Vagina (tissue), 2 donors: ENCODE measurements at places on chromosomes 4 and X.

GRCh38 chrX:72052415-72053090, 79.2 kb downstream of the RTL5 start:
- no peaks in the 10 kb centered on the region for H3K36me3 ChIP-seq
- no peak overlapping the region for H3K4me3 ChIP-seq
- no peak for DNase-seq
- H3K4me1 ChIP-seq, result no peaks in the 10 kb centered on the region

DNA sequence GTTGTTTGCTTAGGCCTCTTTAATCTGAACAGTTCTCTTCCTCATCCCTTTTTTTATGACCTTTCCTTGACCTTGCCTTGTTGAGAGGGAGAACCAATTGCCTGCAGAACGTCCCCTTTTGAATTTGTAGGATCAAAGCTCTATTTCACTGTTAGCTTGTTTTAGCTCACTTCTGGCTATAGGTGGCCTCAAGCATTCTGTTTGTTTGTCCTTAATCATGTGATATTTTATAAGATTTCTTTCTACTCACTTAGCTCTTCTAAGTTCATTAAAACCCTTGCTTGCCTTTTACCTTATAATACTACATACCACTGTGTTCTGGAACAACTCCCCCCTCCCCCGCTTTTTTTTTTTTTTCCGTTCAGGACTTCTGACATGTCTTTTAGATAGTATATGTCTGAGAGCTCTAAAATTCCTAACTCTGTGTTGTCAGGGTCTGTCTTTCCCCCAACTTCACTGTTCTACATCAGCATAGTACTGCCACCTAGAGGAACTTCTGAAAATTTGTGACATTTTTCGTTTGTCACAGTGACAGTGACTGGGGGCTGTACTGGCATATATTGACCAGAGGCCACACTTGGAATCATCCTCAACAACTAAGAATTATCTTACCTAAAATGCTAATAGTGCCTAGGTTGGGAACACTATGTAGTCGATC, 128.5 kb downstream of the LARP7 start:
- H3K36me3 ChIP-seq, result no peaks in the 10 kb centered on the region
- H3K4me1 ChIP-seq, result no peaks in the 10 kb centered on the region
- no peaks in the 10 kb centered on the region for H3K27me3 ChIP-seq
- no peak for DNase-seq
- H3K4me3 ChIP-seq, result no peak overlapping the region
- H3K27ac ChIP-seq, result no peak overlapping the region

DNA sequence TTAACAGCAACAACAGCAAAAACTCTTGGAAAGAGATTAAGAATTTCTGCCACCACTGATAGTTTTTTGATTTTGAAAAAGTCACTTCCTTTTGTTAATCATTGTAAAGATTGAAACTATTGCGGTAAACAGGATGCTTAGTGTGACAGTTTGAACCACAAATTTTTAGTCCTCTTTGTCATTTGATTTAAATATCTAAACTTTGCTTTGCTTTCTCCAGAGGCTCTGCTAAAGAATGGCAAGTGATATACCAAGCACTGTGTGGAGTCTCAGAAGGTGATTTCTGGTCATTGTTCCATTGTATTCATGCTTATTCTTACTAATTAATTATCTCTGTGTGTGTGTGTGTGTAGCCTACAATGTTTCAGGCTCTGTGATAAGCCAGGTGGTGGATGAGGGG, 155.6 kb downstream of the BMPR1B start:
- DNase-seq, result no peak
- no peak overlapping the region for H3K4me3 ChIP-seq
- H3K27me3 ChIP-seq, result no peaks in the 10 kb centered on the region
- H3K36me3 ChIP-seq, result no peaks in the 10 kb centered on the region
- no peaks in the 10 kb centered on the region for H3K4me1 ChIP-seq
- H3K27ac ChIP-seq, result no peak overlapping the region

DNA sequence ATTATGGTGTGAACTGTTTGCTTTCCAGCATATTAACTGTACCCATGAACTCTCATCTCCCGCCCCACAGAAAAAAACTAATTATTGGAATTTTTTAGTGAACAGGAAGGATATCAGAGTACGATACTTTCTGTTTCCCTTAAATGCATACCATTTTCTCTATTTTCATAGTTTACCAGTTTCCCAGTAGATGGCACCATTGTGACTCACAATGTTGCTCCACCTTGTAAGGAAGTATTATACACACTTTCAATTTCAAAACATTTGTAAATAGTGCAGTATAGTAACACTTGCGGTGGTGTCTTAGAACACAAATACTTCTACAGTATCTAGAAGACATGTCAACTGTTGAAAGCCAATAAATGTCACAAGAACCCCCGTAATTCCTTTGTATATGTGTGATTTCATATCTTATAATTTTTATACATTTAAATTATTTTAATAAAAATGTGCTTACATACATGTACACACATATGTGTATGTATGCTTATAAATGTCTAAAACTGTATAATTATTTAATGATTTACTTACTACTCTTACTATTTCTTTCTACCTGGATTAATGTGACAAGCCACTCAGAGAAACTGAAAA, 167.3 kb downstream of the SLIT2 start:
- H3K4me3 ChIP-seq, result peak overlapping the region; percentile 8
- H3K36me3 ChIP-seq, result no peaks in the 10 kb centered on the region
- H3K27ac ChIP-seq, result no peak overlapping the region
- DNase-seq, result no peak

GRCh38 chr4:55008166-55009056, 117.0 kb downstream of the KDR start:
- H3K4me3 ChIP-seq, result no peak overlapping the region
- DNase-seq, result no peak
- H3K4me1 ChIP-seq, result no peaks in the 10 kb centered on the region
- no peaks in the 10 kb centered on the region for H3K36me3 ChIP-seq
- no peak overlapping the region for H3K27ac ChIP-seq
- H3K27me3 ChIP-seq, result no peaks in the 10 kb centered on the region

DNA sequence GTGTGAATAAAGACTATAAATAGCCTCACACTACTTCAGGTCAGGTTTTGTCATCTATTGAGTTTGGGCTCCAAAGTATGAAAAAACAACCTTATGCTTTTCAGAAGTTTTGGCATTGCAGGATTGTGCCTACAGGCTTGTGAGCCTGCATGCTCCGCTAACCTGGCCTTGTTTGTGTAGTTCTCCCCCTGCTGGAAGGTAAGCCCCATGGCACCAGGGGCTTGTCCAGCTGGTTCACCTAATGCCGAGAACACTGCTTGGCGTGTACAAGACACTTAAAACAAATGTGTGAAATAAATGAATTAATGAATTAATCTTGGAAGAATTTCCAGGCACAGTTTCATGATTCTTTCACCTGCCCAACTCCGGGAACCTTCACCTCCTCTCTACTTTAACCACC, 1.8 kb upstream of the HSD17B10 start:
- H3K36me3 ChIP-seq, result no peaks in the 10 kb centered on the region
- no peaks in the 10 kb centered on the region for H3K27me3 ChIP-seq
- peaks cover 5% of the 10 kb centered on the region for H3K4me1 ChIP-seq
- H3K27ac ChIP-seq, result no peak overlapping the region

DNA sequence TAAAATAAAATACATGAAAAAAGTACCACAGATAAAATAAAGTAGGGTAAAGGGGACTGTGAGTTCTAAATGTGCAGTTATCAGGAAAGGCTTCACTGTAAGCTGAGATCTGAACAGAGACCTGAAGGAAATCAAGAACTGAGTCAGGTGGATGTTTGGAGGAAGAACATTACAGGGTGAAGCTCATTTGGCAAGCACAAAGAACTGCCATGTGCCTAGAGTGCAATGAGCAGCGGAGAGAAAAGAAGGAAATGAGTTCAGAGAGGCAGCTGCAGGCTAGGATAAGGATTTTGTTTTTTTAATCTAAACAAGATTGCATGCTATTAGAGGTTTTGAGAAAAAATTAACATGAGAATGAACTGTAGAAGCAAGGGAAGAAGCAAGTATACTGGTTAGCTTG, 373.1 kb downstream of the STPG2 start:
- no peaks in the 10 kb centered on the region for H3K4me1 ChIP-seq
- no peaks in the 10 kb centered on the region for H3K36me3 ChIP-seq
- no peaks in the 10 kb centered on the region for H3K27me3 ChIP-seq
- no peak overlapping the region for H3K4me3 ChIP-seq
- DNase-seq, result no peak

- H3K27me3 ChIP-seq, result no peaks in the 10 kb centered on the region
- no peaks in the 10 kb centered on the region for H3K4me1 ChIP-seq
- no peaks in the 10 kb centered on the region for H3K36me3 ChIP-seq
- H3K27ac ChIP-seq, result no peak overlapping the region
These were observed 8.6 kb upstream of the CLDN24 start for GRCh38 chr4:183330841-183331240.

DNA sequence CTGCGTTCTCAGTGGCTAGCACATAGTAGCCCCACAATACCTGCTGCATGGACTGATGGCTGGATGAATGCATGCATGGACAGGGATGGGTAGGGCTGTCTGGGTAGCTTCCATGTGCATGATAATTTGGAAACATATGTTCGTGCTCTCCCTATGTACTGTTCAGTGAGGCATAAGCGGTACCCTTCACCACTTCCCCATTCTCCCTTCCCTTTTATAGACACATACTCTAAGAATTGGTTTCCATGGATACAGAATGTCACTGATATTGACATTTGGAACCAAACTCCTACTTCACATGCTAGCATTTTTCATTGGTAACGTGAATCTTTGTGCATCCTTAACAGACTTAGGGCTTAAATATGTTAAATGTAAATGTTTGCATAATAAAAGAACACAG, 20.4 kb downstream of the USP46 start:
- no peak overlapping the region for H3K4me3 ChIP-seq
- no peaks in the 10 kb centered on the region for H3K36me3 ChIP-seq
- H3K4me1 ChIP-seq, result peaks cover 37% of the 10 kb centered on the region
- no peak for DNase-seq
- no peak overlapping the region for H3K27ac ChIP-seq

DNA sequence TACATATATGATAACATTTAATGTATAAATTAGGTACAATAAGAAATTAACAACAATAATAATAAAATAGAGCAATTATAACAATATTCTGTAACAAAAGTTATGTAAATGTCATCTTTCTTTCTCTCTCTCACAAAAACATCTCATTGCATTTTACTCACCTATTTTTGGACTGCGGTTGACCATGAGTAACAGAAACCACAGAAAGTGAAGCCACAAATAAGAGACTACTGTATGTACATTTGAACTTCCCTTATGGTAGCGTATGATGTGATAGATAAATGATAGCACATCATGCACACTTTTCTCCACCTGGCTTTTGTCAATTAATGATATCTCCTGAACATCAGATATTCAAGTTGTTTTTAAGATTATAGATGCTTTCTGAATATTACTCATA, 80.5 kb downstream of the HNRNPD start:
- no peak overlapping the region for H3K27ac ChIP-seq
- H3K4me1 ChIP-seq, result no peaks in the 10 kb centered on the region
- H3K36me3 ChIP-seq, result no peaks in the 10 kb centered on the region
- H3K27me3 ChIP-seq, result no peaks in the 10 kb centered on the region
- H3K4me3 ChIP-seq, result no peak overlapping the region
- no peak for DNase-seq

DNA sequence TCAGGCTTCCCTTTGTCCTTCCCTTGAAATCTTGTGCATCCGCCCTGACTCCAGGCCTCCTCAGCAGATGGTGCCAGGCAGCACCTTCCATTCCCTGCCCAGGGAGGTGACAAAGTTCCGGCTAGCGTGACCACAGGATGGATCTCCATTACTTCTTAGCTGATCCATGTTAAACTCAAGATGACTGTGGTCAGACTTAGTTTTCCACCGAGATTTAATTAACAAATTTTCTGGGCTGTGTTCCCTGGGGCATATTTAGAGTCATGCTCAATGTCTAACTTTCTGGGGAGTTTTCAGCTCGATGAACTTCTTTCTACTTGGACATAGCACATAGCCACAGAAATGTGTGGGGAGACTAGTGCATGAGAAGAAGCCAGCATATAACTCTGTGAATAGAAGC, 215.1 kb upstream of the SFRP2 start:
- H3K4me1 ChIP-seq, result no peaks in the 10 kb centered on the region
- DNase-seq, result no peak
- no peaks in the 10 kb centered on the region for H3K36me3 ChIP-seq

GRCh38 chr4:67891645-67892044, 7.8 kb upstream of the TMPRSS11D start:
- no peak overlapping the region for H3K27ac ChIP-seq

DNA sequence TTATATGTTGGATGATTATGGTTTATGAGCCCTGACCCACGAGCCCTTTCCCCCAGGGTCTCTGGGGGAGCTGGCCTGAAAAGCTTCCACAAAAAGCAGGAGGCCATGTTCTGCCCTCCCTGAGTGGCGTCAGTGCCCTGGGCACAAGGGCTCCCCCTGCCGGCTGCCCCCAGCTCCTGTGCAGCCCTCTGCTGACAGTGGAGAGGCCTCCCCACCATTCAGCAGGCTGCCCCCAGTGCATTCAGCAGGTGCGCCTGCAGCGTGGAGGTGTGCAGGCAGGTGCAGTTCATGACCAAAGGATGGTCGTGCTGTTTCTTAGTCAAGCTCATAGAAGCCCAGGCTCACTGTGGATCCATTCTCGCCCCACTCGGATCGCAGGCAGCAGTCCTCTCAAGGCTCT, 12.5 kb upstream of the S100P start:
- H3K36me3 ChIP-seq, result no peaks in the 10 kb centered on the region
- no peak for DNase-seq
- peaks cover 13% of the 10 kb centered on the region for H3K4me1 ChIP-seq
- H3K27me3 ChIP-seq, result no peaks in the 10 kb centered on the region

DNA sequence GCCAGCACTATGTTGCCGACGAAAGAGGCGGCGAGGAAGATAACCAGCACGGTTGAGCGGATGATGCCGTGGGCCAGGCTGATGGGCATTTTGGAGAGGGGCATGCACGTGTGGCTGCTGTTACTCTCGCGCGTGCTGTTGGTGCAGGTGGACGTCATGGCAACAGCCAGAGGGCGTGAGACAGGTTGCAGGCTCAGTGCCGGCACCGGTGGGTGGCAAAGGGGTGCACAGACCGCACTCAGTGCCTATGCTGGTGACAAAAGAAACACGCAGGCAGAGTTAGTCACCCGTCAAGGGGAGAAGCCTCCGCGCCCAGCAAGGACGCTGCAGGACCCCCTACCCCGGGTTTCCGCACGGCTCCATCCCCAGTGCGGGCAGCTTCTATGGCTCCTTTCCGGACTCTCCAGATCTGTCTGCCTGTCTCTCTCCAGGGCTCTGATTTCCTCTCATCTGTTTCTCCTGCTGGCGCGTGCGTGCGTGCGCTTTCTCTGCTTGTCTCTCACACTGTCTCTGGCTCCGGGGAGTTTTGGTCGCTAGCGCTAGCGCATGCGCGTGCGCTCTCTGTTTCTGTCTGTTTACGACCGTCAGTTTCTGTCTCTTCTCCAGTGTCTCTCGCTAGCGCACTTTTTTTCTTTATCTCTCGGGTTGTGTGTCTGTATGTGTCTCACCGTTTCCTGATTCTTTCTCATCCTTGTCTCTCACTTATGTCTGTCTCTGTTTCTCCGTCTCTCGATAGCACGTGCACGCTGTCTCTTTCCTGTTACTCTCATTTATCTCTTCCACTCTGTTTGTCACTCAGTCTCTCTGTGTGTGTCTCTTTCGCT, 2.1 kb downstream of the GPR101 start:
- H3K36me3 ChIP-seq, result no peaks in the 10 kb centered on the region
- no peaks in the 10 kb centered on the region for H3K27me3 ChIP-seq
- DNase-seq, result no peak
- peaks cover 7% of the 10 kb centered on the region for H3K4me1 ChIP-seq
- H3K27ac ChIP-seq, result no peak overlapping the region
